Breast epithelium (tissue), 4 donors: ENCODE measurements at places on chromosomes 13 and 19. TPM values are rescaled to one million over a fixed set of nuclear protein-coding genes. Genes with fewer than 3 reads are reported as not detected.

- no peak for DNase-seq
- H3K4me1 ChIP-seq: no peaks in the 10 kb centered on the region
- no peak overlapping the region for H3K4me3 ChIP-seq
- no peak overlapping the region for H3K27ac ChIP-seq
- H3K27me3 ChIP-seq: no peaks in the 10 kb centered on the region
Observed at GRCh38 chr19:16860118-16860517, 28.7 kb upstream of the F2RL3 start.

DNA sequence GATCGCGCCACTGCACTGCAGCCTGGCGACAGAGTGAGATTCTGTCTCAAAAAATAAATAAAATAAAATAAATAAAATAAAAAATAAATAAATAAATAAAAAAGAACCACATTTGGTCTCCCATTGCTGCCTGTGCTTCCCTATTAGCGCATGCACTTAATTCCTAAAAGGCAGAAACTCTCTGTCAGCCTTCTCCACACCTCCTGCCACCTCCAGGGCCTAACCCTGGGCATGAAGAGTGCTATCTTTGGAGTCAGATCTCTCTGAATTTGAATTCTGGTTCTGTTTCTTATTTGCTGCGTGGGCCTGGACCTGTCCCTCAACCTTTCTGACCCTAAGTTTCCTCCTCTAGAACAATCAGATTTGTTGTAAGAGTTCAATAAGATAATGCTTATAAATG lies 11.3 kb downstream of the NCAN start:
- no peak overlapping the region for H3K4me3 ChIP-seq
- no peak overlapping the region for H3K27ac ChIP-seq
- H3K4me1 ChIP-seq: no peaks in the 10 kb centered on the region
- H3K36me3 ChIP-seq: no peaks in the 10 kb centered on the region
- DNase-seq: no peak

DNA sequence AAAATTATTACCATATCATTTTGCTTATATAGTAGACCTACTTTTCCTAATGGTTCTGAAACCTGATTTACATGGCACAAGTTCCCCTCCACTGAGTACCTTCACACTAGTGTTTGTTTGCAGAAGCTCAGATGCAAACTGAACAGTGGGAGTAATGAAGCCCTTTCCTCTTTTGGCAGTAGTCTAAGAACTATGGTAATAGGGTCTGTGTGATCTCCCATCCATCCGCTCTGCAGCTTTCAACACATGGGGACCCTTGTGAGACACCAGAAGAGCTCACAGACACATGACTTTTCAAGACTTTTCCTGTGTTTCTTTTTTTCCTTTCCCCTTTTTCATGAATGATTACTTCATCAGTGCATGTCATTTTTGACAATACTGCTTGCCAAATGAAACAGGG lies 336.0 kb downstream of the ATP8A2 start:
- H3K4me3 ChIP-seq: no peak overlapping the region
- H3K27me3 ChIP-seq: no peaks in the 10 kb centered on the region
- H3K27ac ChIP-seq: no peak overlapping the region
- no peaks in the 10 kb centered on the region for H3K4me1 ChIP-seq
- H3K36me3 ChIP-seq: no peaks in the 10 kb centered on the region
- DNase-seq: no peak

GRCh38 chr13:100842136-100842535 lies 167.5 kb upstream of the TMTC4 start:
- no peak for DNase-seq
- no peaks in the 10 kb centered on the region for H3K36me3 ChIP-seq
- no peak overlapping the region for H3K27ac ChIP-seq
- no peaks in the 10 kb centered on the region for H3K27me3 ChIP-seq
- H3K4me1 ChIP-seq: no peaks in the 10 kb centered on the region

DNA sequence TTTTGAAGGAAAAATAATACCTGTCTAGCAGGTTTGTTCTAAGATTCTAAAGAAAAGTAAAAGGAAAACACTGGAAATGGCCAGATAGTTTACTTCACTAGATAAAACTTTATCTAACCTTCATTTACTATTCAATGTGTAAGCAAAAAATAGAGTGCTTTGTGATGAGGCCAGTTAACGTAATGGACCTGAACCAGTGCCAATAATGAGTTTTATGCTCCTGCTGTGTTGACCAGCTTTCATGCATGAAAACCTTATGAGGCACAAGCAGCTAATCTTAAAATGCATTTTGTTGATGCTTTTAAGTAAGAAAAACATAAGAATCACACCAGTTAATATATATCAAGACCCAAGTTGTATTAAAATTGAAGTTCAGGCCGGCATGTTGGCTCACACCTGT lies 617.2 kb upstream of the GPC6 start:
- H3K4me1 ChIP-seq: no peaks in the 10 kb centered on the region
- DNase-seq: no peak
- H3K4me3 ChIP-seq: no peak overlapping the region
- no peaks in the 10 kb centered on the region for H3K27me3 ChIP-seq

DNA sequence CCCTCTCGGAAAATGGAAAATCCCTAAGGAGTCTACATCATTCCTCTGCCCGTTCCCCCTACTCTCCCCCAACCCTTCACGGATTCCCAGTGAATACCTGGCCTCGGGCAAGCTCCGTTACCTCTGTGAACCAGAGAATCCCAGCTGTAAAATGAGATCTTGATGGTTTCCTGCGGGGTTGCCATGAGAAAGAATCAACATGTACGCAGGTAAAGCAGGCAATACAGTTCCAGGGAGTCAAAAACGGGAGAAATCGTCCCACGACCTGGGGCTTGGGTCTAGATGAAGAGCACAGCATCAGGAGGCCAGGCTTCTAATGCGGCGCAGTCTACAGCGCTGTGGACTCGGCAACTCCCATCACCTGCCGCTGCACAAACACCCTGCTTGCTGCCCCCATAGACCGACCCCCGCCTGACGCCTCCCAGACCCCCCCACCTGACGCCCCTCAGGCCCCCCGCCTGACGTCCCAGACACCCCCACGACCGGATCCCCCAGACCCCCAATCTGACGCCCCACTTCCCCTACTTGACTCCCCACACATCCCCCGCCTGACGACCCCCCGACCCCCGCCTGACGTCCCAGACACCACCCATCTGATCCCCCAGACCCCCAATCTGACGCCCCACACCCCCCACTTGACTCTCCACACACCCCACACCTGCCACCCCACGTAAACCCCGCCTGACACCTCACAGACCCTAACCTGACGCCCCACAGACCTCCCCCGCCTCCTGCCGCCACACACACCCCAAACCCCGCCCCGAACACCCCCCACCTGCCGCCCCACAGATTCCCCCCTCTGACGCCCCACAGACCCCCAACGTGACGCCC lies 680 bp downstream of the LIG4 start:
- no peaks in the 10 kb centered on the region for H3K27me3 ChIP-seq
- peak overlapping the region; percentile 68 for H3K4me3 ChIP-seq
- no peak for DNase-seq

GRCh38 chr19:4910594-4911281 lies 1.4 kb downstream of the UHRF1 start:
- H3K27ac ChIP-seq: no peak overlapping the region
- no peaks in the 10 kb centered on the region for H3K27me3 ChIP-seq
- peak overlapping the region; percentile 58 for H3K4me3 ChIP-seq
- DNase-seq: no peak
- no peaks in the 10 kb centered on the region for H3K36me3 ChIP-seq

- no peak overlapping the region for H3K4me3 ChIP-seq
- H3K4me1 ChIP-seq: no peaks in the 10 kb centered on the region
- no peaks in the 10 kb centered on the region for H3K27me3 ChIP-seq
- no peaks in the 10 kb centered on the region for H3K36me3 ChIP-seq
- DNase-seq: no peak
Observed at GRCh38 chr19:6394831-6395230, 1.9 kb upstream of the GTF2F1 start.

- peaks cover 21% of the 10 kb centered on the region for H3K4me1 ChIP-seq
- H3K4me3 ChIP-seq: no peak overlapping the region
- no peak for DNase-seq
- H3K36me3 ChIP-seq: no peaks in the 10 kb centered on the region
Observed at GRCh38 chr19:45096700-45097099, 3.7 kb downstream of the PPP1R37 start.

GRCh38 chr19:34664168-34664567 lies 12.8 kb downstream of the SCGB2B2 start:
- H3K36me3 ChIP-seq: no peaks in the 10 kb centered on the region
- H3K4me3 ChIP-seq: no peak overlapping the region
- H3K4me1 ChIP-seq: no peaks in the 10 kb centered on the region
- peak; percentile 54 for DNase-seq
- no peak overlapping the region for H3K27ac ChIP-seq

The GPR42 gene
- 0.66 TPM for total RNA-seq

The FAM124A gene
- 7.9 TPM for total RNA-seq

The ZSCAN4 gene
- not detected for total RNA-seq

The SOX21 gene
- total RNA-seq: not detected

The KLK12 gene
- total RNA-seq: not detected

The ZNF8 gene
- 4.2 TPM for total RNA-seq
